Right cardiac atrium (tissue), 5 donors: ENCODE measurements at places on chromosomes 6 and 20. TPM values are rescaled to one million over a fixed set of nuclear protein-coding genes. Genes with fewer than 3 reads are reported as not detected.

GRCh38 chr6:76752841-76753240 lies 680.4 kb upstream of the IMPG1 start:
- DNase-seq, result no peak

- no peak for DNase-seq
Observed at GRCh38 chr6:85347812-85348211, 102.1 kb upstream of the NT5E start.

DNA sequence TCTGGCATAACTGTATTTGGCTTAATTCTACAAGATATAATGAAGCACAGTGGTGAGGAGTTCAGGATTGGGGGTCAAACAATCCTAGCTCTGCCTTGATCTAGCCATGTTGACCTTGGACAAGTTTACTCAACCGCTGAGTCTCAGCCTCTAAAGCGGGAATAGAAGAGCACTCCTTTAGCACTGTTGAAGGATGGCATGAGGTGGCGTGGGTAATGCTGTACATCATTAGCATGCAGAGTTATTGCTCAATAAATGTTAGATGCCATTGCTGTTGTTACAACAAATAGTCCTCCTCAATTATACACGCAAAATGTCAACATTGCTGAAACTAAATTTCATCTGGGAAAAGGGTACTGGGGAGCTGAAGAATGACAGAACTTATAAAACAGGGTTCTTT lies 78.6 kb downstream of the KIF13A start:
- DNase-seq, result no peak

GRCh38 chr6:129671442-129672340 lies 38.3 kb downstream of the ARHGAP18 start:
- no peak for DNase-seq

DNA sequence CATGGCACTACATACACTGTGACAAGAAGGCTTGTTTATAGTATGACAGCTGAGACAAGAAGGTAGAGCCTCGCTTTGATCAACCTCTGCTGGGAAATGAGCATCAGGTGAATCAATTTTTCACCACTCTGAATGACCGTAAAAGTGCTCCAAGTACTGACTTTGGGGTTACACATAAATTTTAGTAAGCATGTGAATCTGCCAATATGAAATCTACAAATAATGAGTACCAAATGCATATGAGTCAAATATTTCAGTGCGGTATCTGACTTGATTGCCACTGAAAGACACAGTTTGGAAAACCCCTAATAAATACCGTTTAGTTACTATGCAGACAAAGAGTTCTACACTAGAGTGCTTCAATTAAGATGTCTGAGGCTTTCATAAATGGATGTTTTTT lies 77.8 kb downstream of the ATG5 start:
- DNase-seq, result no peak

- DNase-seq, result no peak
Observed at GRCh38 chr6:568954-569523, 87.9 kb downstream of the HUS1B start.

GRCh38 chr6:135546206-135546605 lies 48.7 kb upstream of the AHI1 start:
- no peak for DNase-seq

- DNase-seq, result no peak
Observed at GRCh38 chr6:53837865-53838769, 43.3 kb downstream of the LRRC1 start.

DNA sequence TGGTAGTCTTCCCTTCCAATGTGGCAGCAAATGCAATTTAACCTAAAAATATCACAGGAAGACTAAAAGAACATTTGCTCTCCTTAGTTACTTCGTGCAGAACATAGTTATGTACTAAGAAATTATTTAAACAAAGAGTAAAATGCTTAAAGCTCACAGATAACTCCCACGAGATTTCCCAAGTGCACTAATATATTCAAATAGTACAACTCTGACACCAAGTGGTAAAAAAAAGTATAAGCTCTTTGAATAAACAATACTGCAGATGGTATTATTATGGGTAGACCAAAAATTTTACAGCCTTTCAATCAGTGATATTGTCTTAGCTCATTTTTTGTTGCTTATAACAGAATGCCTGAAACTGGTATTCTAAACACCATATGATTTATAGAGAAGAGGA lies 52.8 kb upstream of the FILIP1 start:
- no peak for DNase-seq

- DNase-seq, result no peak
Observed at GRCh38 chr20:33878583-33878982, 67.4 kb downstream of the CHMP4B start.

DNA sequence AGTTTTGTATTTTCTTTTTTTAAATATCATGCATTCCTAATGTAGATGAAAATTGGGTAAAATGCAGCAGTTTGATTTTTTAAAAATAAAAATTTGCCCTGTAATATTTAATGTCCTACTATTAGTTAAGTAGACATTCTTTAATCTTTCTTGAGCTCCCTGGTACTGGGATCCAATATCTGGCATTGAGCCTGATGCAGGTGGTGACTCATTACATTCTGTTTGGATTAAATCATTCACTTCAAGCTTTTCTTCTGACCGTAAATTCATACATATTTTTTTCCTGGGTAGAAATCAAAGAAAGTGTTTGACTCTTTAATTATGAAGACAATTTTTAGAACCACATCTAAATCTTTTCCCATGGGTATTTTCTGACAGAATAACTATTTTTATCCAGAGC lies 768.8 kb upstream of the SLC35B3 start:
- no peak for DNase-seq

DNA sequence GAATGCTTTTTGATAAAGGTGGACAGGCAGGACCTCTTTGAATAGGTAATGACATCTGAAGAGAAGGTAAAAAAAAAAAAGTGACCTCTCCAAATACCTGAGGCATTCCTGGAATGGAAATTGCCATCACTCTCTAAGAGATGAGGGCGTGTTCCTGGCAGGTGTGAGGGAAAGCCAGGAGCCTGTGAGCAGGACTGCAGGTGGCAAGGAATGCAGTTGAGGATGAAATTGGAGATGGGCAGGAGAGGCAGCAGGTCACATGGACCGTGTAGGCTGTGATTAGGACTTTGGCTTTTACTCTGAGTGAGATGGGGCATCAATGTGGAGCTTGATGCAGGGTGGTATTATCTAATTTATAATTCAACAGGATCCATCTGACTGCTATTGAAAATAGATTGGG lies 227.4 kb downstream of the LRFN2 start:
- no peak for DNase-seq

DNA sequence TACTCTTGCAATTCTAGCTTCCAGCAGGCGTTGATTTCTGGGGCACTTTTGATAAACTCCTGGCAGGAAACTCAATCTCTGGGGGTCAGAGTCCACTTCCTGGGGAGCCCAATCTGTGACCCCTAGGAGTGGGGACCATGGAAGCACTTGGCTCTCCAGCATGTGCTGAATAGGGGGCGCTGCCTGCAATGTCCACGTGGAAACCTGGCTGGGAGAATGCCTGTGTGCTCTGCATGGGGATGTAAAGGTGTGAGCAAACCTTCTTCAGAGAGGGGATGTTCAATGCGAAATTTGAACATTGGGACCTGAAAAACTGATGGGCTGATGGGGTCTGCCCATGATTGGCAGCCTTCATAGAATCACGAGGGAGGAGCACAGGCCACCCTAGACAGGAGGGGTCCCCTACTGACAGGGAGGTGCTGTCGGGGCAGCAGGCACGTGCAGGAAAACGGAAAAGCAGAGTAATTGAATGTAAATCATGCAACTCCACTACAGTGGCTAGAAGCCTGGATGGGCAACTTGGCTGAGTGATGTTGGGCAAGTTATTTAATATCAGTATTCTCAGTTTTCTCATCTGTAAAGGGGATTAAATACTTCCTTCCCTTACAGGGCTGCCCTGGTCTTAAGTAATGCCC lies 47.8 kb downstream of the CEP43 start:
- DNase-seq, result no peak

GRCh38 chr6:9205645-9206044 lies 770.3 kb upstream of the SLC35B3 start:
- DNase-seq, result no peak

- DNase-seq, result no peak
Observed at GRCh38 chr6:55281215-55281614, 46.1 kb upstream of the GFRAL start.

- DNase-seq, result no peak
Observed at GRCh38 chr20:62775206-62775605, 21.1 kb upstream of the MRGBP start.

DNA sequence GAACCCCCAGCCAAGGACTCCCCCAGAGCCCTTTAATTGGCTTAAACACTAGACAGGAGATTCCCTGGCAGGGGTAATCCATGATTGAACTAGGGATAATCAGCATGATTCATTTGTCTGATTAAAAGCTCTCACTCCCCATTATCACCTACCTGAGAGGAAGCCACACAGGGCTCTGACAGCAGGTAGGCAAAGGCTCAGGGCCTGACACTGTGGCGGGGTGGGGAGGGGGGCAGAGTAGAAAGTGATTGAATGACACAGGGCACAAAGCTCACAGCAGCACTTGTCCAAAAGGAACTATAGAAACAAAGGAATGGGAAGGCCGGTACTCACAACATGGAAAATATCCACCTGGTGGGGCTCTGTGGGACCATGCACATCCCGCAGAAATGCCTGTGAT lies 231.6 kb downstream of the MAFB start:
- DNase-seq, result no peak

DNA sequence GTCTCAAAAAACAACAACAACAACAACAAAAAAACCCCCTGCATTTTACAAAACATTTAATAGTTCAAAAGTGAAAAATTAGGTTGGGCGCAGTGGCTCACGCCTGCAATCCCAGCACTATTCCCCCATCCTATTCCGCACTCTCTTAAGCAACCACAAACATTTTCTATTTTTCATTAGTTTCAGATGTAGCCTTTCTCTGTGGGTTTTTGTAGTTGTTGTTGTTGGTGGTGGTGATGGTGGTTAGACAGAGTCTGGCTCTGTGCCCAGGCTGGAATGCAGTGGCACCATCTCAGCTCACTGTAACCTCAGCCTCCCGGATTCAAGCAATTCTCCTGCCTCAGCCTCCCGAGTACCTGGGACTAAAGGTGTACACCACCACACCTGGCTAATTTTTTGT lies 6.4 kb upstream of the GMNN start:
- no peak for DNase-seq

DNA sequence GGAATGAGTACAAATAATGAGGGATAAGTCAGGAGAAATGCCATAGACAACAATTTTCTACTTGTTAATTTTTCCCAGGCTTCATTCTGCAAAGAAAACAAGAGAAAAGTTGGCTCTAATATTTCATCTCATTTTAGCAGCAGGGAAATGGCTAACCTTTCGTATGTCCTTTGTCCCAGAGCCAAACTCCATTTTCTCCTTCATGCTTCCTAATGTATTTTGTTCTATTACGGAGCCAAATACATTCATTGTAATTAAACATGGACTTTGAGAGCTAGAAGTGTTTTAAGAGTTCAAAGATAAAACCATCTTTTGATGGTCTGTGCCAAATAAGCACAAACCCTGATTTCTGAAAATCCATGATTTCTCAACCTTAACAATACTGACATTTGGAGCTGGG lies 136.9 kb downstream of the PTCHD4 start:
- no peak for DNase-seq

- no peak for DNase-seq
Observed at GRCh38 chr6:55913228-55914195, 38.1 kb upstream of the BMP5 start.

- DNase-seq, result no peak
Observed at GRCh38 chr20:23399568-23400241, 21.6 kb downstream of the NAPB start.

GRCh38 chr6:55869674-55870073 lies 5.7 kb downstream of the BMP5 start:
- no peak for DNase-seq

DNA sequence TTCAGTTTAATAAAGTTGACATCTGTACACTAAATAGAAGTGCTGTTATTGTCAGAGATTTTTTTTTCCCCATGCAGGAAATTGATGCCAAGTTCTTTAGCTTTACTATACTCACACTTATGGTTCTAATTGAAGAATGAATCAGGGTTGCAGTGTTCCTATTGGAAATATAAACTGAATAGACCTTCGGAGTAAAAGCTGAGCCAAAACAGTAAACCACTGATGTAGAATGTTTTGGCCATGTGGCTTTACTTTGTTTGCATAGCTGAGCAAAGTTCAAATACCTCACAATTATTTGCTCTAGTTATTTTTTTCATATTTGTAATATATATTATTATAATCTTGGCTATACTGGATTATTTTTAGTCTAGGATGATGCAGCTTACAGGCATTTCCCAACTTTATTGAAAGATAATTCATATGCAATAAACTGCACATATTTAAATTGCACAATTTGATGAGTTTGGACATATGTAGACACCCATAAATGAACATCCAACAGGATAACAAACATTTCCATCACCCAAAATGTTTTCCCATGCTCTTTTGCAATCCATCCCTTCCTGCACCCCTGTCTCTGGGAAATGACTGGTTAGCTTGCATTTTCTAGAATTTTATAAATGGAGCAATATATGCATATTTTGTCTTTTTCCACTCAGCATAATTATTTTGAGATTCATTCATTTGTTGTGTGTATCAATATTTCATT lies 105.8 kb upstream of the NOX3 start:
- DNase-seq, result no peak

DNA sequence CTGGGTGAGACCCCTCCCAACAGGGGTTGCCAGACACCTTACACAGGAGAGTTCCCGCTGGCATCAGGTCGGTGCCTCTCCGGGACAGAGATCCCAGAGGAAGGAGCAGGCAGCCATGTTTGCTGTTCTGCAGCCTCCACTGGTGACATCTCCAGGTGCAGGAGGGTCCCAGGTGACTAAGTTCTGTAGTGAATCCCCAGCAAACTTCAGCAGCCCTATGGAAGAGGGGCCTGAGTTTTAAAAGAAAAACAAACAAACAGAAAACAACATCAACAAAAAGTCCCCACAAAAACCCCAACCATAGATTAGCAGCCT lies 515.1 kb downstream of the FRK start:
- no peak for DNase-seq

GRCh38 chr20:1182106-1182505 lies 2.7 kb downstream of the TMEM74B start:
- no peak for DNase-seq

DNA sequence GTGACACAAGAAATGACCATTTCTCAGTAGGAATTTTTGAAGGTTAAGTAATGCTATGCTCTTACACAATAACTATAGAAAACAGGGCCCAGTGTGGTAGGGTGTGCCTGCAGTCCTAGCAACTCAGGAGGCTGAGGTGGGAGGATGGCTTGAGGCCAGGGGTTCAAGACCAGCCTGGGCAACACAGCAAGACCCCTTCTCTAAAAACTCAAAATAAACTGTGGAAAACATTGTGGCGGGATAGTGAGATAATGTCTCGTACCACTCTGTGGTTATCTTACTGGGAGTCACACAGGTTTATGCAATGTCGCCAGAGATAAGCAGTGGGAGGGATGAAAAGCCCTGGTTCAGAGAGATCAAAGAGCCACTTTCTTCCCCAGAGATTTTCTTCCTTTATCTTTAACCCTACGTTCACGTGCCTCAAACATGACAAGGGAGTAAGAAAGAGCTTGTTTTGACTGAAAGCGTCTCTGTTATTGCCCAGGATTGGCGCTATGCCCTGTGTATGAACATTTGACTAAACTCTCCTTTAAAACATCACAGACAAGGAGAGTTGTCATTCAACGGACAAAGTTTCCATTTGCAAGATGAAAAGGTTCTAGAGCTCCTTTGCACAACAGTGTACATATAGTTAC lies 13.9 kb downstream of the GCM1 start:
- DNase-seq, result no peak

GRCh38 chr6:91575032-91575431 lies 988.2 kb upstream of the MAP3K7 start:
- no peak for DNase-seq

SOX18 gene
- total RNA-seq, result 41.6 TPM

SYTL3 gene
- total RNA-seq, result 10.2 TPM

CRIP3 gene
- 3.2 TPM for total RNA-seq

SLA2 gene
- 0.56 TPM for total RNA-seq

LIN28B gene
- total RNA-seq, result not detected

TMEM74B gene
- total RNA-seq, result 4.7 TPM

C6orf141 gene
- total RNA-seq, result 0.44 TPM

FAM110A gene
- 3.5 TPM for total RNA-seq
